ENCODE measurements at places on chromosomes 3 and 15. TPM values are rescaled to one million over a fixed set of nuclear protein-coding genes. Genes with fewer than 3 reads are reported as not detected.
A peak's percentile ranks its signal among the peaks of the same experiment; 100 is the strongest.

The COL8A1 gene
- polyA plus RNA-seq, result 63.6 TPM

DNA sequence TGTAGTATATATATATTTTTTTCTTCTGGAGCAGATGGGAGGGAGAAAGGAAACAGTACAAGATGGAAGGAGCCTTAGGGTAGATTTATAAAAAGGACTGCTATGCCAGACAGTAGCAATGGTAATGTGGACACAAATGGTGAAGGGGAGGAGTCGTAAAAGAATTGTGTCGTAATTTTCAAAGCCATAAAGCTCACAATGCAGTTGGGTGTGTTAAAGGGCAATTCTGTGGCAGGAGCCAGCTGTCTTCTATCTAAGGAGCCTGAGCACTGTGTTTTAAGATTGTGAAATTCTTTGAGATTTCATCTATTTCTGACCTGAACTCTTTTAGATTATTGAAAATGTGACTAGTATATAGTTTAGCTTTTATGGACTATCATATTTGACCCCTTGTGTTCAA, 58.9 kb downstream of the CNOT10 start:
- DNase-seq, result no peak

GRCh38 chr3:47762233-47762632, 19.5 kb downstream of the SMARCC1 start:
- peak; percentile 4 for DNase-seq

- DNase-seq, result peak; percentile 70
Observed at GRCh38 chr3:133443649-133444422, 44.0 kb downstream of the BFSP2 start.

DNA sequence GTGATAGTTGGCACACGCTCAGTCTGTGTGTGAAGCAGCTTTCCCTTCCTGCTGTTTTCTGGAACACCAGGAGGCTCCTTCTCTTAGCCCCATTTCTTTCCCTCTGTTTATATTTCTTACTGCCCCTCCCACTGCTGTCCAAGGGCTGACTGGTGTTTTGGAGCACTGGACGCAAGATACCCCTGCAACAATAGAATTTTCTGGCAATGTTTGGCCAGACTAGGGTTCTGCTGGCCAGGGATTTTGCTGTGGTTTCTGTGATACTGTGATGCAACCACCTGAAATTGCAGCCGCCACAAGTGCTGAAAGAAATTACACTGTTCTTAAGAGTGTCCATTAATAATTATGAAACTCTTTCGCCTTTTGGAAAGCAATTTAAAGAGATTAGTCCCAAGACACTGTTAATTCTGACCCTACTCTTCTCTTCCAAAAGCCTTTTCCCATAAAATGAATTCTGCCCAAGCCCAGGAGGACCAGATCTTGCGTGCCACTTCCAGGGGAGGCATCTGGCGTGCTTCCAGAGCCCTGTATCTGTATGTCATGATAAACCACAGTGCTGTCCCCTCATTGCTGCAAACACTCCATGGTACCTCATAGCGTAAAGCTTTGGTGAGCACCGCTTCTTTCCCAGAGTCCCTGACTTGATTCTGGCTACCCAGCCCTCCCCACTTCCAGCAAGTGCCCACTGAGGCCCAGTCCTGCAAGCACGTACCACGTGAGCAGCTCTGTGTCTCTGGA, 159.4 kb upstream of the CHRM5 start:
- no peak for DNase-seq

DNA sequence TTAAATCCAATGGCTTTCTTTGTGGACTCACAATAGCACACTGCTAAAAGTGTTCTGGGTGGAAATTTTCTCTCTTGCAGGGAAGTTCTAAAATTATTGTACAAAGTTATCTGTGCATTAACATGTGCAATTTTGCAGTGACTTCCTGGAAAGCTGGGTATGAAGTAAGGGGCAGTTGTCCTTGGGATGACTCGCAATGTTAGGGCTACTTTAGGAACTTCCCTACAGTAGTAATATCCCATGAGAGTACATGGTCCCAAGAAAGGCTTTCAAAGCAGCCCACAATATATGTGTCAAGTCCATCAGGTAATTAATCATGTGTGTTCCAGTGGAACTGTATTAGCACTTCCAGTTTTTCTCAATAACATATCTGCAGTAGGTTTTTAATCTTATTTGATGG, 201.0 kb upstream of the UBE2E2 start:
- no peak for DNase-seq
